HAP-1 (cell line): ENCODE measurements at places on chromosomes 1 and 21.
A peak's percentile ranks its signal among the peaks of the same experiment; 100 is the strongest.

GRCh38 chr1:203512848-203513584 lies 19.1 kb downstream of the OPTC start:
- no peak for DNase-seq

DNA sequence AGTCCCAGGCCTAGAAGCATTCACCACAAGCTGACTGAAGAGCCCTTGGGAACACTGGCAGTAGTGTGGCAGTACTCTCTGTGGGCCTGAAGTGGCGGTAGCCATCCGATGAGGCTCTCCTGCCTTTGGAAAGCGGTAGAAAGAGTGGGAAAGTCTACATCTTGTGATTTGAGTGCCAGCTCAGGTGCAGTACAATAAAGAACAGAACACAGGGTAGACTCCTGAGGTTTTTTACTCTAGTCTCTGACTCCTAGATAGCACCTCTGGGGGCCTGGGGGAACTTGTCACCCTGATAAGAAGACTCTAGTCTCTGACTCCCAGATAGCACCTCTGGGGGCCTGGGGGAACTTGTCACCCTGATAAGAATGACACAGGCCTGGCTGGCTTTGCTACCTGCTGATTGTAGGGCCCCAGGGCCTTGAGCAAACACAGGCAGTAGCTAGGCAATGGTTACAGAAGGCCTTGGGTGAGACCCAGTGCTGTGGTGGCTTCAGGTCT lies 18.0 kb upstream of the IL20 start:
- no peak for DNase-seq

DNA sequence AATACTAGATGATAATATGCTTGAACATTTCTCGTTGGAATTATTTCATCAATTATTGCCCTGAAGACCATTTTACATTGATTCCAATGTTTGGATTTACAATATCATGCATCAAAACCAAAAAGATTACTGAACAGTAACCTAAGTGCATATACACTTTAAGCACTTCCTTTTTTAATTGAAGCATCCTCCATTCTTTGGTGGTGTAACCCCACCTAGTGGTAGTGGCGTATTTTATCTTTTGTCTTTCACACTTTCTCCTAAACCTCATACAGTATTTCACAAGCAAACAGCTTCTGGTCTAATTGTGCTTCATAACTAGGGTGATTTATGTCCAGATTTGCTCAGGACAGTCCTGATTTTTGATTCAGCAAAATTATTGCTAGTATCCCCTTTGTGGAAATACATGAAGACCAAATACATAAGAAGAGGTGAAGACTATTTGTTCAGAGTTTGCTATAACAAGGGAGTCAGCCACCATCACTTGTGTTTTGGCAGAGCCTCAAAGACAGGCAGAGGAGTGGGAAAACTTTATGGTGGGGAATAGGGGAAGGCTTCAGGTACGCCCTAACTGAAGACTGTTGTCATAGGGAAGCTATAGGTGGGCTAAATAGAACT lies 3.4 kb upstream of the NVL start:
- peak; percentile 39 for DNase-seq

- no peak for DNase-seq
These were observed 24.1 kb downstream of the EIF4G3 start for GRCh38 chr1:21152423-21153100.

DNA sequence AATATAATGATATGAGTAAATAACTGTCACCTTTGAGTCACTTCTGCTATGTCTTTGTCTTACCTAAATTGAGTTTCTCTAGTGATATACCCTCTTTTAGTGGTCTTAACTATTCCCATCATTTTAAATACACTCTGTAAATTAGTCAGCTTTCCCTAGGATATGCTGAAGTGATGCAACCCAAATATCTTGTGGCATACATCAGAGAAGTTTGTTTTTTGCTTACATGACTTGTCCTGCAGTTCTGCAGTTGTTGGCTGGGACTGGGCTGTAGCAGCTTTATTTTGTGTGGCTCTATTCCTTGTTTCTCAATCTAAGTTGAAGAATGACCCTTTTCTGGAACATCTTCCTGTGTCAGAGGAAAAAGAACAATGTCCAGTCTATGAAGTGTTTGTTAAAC lies 76.4 kb downstream of the TTC3 start:
- no peak for DNase-seq

- peak; percentile 92 for DNase-seq
These were observed at the start of gene SOX13 for GRCh38 chr1:204072931-204073836. Gene SOX13, plus strand, starts transcription at chr1:204073115. Its CDS starts 39,801 bp downstream, at chr1:204112916.

- peak; percentile 17 for DNase-seq
These were observed 118.4 kb upstream of the DEPDC1 start for GRCh38 chr1:68615312-68615711.

GRCh38 chr1:41315871-41316270 lies 45.4 kb upstream of the FOXO6 start:
- DNase-seq = no peak

GRCh38 chr1:60504206-60504840 lies 430.8 kb upstream of the C1orf87 start:
- DNase-seq = no peak

DNA sequence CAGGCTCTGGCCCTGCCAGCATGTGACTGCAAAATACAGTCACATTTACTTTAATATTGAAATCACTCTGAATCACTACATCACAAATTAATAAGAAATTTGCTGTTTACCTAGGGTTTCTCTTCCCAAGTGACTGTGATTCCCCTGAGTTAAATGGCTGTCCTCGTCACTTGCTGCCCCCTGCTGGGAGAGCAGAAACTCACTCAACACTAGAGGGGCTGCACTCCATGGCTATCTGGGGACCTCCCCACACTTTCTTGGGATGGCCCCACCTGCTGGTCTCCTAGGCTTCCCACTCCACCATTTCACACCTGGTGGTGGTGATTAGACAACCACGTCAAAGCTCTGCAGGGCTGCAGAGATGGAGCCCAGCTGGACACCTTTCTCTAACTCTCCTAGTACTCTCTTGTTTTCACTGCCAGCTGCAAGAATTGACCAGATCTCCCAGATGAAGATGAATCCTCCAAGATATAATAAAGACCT lies 63.4 kb downstream of the CD2 start:
- DNase-seq = peak; percentile 47

GRCh38 chr1:177302357-177303044 lies 131.7 kb downstream of the BRINP2 start:
- DNase-seq = no peak

DNA sequence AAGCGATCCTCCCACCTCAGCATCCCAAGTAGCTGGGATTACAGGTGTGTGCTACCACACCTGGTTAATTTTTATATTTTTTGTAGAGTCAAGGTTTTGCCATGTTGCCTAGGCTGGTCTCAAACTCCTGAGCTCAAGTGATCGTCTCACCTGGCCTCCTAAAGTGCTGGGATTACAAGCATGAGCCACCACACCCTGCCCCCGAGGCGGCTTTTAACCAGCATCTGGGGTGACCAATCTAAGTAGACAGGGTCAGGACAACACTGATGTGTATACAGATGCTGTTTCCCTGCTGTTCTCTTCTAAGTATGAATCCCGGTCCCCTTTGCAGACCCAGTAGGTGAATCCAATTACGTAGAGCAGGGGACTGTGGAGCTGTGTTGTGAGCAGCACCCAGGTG lies 23.9 kb downstream of the THAP3 start:
- DNase-seq = no peak

- no peak for DNase-seq
These were observed 93.1 kb downstream of the MACF1 start for GRCh38 chr1:39297551-39297950.

DNA sequence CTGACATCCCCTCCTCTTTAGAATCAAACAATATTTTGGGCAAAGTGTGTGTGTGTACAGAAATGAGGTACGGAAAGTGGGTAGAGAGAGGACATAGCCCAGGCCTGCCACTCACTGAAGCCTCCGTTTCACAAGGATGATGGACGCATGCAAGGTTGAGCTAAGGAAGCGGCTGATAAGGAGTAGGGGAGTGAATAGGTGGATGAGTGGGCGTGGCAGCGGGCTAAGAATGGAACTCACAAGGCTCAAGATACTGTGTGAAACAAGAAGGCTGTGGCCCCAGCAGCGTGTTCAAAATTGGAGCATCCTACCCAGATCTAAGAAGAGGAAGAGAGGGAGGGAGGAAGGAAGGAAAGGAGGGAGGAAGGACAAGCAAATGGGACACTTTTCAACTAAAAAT lies 37.5 kb downstream of the VWA5B1 start:
- DNase-seq = no peak

GRCh38 chr1:232599178-232600041 lies 30.5 kb downstream of the SIPA1L2 start:
- DNase-seq = no peak

- DNase-seq = no peak
These were observed 40.9 kb downstream of the RPL5 start for GRCh38 chr1:92872719-92873118.

GRCh38 chr1:84348759-84349158 lies 47.3 kb downstream of the SAMD13 start:
- no peak for DNase-seq

GRCh38 chr1:33429856-33430691 lies 821 bp downstream of the PHC2 start:
- DNase-seq = no peak

GRCh38 chr1:212600071-212600915 lies 8.3 kb upstream of the ATF3 start:
- no peak for DNase-seq

DNA sequence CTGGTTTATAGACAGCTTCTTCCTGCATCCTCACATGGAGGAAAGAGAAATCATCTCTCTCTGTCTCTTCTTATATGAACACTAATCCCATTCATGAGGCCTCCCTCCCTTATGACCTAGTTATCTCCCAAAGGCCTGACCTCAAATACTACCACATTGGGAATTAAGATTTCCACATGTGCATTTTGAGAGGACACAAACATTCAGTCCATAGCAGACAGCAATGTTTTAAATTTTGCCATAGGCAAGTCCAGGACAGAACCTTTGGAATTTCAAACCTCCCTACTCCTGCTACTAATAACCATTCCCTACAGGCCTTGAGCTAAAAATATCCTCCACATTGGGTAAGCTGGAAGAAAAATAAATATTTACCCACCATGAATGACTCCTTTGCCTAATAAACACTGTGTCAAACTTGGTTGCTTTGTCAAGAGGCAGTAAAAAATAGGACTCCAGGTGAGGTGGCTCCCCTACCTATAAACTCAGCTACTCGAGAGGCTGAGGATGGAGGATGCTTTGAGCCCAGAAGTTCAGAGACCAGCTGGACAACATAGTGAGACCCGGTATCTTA lies 113.7 kb downstream of the ZNF281 start:
- DNase-seq = no peak

GRCh38 chr1:1551524-1552262 lies 11.3 kb upstream of the TMEM240 start:
- DNase-seq = no peak

- no peak for DNase-seq
These were observed 69.6 kb downstream of the SIM2 start for GRCh38 chr21:36768496-36768895.

GRCh38 chr1:44505210-44505993 lies 100.3 kb downstream of the RNF220 start:
- no peak for DNase-seq

GRCh38 chr1:94709891-94710581 lies 110.1 kb upstream of the SLC44A3 start:
- DNase-seq = no peak

- DNase-seq = no peak
These were observed 111.9 kb downstream of the CAMTA1 start for GRCh38 chr1:6897138-6897537.

GRCh38 chr21:21232320-21232719 lies 234.1 kb downstream of the NCAM2 start:
- DNase-seq = no peak

DNA sequence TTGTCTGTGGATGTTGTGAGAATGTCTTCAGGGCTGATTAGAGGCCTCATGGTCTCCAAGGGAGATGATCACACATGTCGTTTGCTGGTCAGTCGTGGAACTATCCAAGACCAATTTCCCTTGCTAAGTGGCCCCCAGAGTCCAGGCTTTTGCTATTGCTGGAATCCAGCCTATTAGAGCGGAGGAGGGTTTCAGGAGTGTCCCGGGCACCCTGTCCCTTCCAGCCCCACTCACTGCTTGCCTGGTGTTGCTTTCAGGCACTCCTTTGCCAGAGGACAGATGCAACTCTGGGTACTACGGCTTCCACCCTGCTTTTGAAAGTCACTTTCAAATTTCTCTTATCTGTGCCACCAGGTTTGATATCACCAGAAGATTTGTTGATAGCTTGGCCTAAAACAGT lies 149.1 kb downstream of the NOS1AP start:
- no peak for DNase-seq

DNA sequence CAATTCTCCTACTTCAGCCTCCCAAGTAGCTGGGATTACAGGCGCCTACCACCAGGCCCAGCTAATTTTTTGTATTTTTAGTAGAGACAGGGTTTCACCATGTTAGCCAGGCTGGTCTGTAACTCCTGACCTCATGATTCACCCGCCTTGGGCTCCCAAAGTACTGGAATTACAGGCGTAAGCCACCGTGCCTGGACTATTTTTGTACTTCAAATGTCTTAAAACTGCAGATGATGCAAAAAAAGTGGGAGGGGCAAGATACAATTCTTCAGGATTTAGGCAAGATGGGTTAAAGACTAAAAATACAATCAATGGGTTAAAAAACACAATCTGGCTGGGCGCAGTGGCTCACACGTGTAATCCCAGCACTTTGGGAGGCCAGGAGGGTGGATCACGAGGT lies 4.7 kb downstream of the SCAF4 start:
- no peak for DNase-seq

- DNase-seq = peak; percentile 25
These were observed 45.7 kb downstream of the CAPZB start for GRCh38 chr1:19439464-19440171.

DNA sequence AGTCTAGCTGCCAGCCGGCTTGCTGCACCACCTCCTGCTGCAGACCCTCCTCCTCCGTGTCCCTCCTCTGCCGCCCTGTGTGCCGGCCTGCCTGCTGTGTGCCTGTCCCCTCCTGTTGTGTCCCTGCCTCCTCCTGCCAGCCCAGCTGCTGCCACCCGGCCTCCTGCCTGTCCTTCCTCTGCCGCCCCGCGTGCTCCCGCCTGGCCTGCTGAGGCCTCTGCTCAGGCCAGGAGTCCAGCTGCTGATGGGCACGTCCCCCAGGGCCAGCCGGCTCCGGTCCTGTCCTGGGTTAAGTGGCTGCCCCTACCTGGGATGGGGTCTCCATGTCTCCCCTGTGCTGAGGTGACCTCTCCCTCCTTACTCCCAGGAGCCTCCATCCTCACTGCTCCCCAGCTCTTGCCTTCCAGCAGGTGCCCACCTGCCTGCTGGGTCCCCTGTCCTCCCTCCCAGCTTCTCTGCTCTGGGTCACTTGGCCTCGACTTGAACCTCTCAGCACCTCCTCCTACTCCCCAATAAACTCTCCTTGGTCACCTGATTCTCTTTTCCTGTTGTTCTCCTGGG lies 870 bp downstream of the KRTAP10-8 start:
- no peak for DNase-seq

DNA sequence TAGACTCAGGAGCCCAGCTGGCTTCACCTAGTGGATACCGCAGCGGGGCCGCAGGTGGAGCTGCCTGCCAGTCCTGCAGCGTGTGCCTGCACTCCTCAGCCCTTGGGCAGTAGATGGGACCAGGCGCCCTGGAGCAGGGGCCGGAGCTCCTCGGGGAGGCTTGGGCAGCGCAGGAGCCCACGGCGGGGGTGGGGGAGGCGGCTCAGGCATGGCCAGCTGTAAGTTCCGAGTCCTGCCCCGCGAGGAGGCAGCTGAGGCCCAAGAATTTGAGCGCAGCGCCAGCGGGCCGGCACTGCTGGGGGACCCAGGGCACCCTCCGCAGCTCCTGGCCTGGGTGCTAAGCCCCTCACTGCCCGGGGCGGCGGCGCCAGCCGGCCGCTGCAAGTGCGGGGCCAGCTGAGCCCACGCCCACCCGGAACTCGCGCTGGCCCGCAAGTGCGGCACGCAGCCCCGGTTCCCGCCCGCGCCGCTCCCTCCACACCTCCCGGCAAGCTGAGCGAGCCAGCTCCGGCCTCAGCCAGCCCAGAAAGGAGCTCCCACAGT lies 30.9 kb downstream of the UTP25 start:
- no peak for DNase-seq
